ENCODE measurements at places on chromosomes 3 and 15.

GRCh38 chr3:77038930-77039605 is 831 bp upstream of the ROBO2 start:
- peak; percentile 59 for DNase-seq

DNA sequence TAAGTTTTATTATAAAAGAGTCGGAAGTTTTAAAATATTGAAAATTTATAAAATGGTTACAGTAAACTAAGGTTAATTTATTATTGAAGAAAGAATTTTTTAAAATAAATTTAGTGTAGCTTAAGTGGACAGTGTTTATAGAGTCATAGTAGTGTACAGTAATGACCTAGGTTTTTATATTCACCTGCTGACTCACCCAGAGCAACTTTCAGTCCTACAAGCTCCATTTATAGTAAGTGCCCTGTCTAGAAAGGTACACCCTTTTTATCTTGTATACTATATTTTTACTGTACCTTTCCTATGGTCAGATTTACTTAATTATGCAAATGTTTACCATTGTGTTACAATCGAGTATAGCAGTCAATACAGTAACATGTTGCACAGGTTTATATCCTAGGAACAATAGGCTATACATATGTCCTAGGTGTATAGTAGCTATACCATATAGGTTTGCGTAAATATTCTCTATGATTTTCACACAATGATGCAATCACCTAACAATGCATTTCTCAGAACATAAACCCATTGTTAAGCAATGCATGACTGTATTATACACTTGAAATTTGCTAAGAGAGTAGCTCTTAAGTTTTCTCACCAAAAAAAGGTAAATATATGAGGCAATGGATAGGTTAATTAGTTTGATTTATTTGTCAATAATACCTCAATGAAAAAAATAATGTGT is 106.9 kb upstream of the CD96 start:
- no peak for DNase-seq

- DNase-seq, result no peak
These were observed 56.1 kb upstream of the GK5 start for GRCh38 chr3:142281474-142281873.

- DNase-seq, result no peak
These were observed 23.0 kb upstream of the MUC20 start for GRCh38 chr3:195697582-195698324.

Measured in HAP-1 (cell line).